ENCODE measurements at places on chromosomes 2 and 18.

DNA sequence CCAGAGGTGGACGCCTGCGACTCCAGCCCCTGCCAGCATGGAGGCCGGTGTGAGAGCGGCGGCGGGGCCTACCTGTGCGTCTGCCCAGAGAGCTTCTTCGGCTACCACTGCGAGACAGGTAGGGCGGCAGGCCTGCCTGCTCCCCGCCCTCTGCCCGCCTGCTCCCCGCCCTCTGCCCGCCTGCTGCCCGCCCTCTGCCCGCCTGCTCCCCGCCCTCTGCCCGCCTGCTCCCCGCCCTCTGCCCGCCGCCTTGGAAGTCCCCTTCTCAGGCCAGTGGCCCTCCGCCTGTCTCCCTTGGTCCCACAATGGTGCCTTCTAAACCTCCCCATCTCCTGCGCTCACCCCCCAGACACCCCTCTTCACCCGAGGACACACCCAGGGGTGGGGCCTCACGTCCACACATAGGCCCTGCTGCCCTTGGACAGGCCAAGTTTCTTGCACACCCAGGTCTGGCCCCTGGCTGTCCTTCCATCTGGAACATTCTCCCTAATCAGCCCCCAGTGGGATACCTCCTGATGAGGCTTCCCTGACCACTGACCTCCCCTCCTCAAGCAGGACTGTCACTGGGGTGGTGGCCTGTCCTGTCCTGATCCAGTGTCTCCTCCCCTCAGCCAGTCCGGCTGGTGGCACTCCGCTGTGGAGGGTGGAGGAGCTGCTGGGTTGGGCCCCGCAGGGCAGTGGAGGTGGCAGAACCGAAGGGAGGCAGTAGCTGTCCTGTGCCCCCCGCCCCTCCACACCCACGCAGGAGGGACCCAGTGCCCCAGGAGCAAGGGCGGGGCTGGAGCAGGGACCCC is 37.9 kb downstream of the MTERF4 start:
- no peaks in the 10 kb centered on the region for H3K4me1 ChIP-seq
- H3K4me3 ChIP-seq, result no peak overlapping the region
- H3K36me3 ChIP-seq, result no peaks in the 10 kb centered on the region

GRCh38 chr2:40606862-40607261 is 155.0 kb upstream of the SLC8A1 start:
- no peaks in the 10 kb centered on the region for H3K27me3 ChIP-seq
- H3K4me1 ChIP-seq, result no peaks in the 10 kb centered on the region
- no peaks in the 10 kb centered on the region for H3K36me3 ChIP-seq
- no peak overlapping the region for H3K27ac ChIP-seq
- H3K4me3 ChIP-seq, result no peak overlapping the region

DNA sequence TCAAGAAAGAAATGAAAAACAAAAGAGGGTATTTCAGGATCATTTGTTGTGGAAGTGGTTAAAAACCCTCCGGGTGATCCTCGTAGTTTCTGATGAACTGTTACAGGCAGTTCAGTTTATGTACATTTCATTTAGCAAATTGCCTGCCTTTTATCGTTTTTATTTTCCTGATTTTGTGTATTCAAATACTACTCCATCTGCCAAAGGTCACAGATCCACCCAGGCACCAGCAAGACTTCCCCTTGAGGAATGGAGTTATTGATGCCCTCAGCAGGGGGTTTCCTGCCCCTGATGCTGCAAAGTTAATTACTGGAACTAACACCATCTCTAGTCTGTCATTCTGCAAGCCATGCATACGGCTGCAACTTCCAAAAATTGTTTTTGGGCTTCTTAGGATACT is 641.9 kb downstream of the SLC4A3 start:
- H3K4me3 ChIP-seq, result no peak overlapping the region
- no peaks in the 10 kb centered on the region for H3K4me1 ChIP-seq
- H3K36me3 ChIP-seq, result no peaks in the 10 kb centered on the region
- DNase-seq, result no peak
- no peaks in the 10 kb centered on the region for H3K27me3 ChIP-seq
- H3K27ac ChIP-seq, result no peak overlapping the region

DNA sequence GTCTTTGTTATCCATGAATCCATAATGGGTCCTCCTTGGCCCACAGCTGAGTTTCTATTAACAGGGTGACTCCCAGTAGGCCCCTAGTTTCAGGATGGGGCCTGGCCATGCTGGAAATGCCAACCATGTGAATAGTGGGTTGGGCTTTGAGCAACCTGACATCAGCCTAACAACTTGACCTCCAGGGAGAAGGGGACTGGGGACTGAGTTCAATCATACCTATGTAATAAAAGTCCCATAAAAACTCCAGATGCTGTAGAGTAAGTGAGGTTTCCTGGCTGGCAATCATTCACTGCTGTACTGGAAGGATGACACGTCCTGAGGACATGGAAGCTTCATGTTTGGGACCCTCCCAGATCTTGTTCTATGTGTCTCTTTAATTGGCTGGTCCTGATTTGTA is 7.9 kb downstream of the REV1 start:
- no peak overlapping the region for H3K4me3 ChIP-seq
- peaks cover 5% of the 10 kb centered on the region for H3K36me3 ChIP-seq
- H3K27me3 ChIP-seq, result no peaks in the 10 kb centered on the region
- no peak overlapping the region for H3K27ac ChIP-seq
- peaks cover 34% of the 10 kb centered on the region for H3K4me1 ChIP-seq

GRCh38 chr2:170475878-170476277 is 239.3 kb upstream of the SP5 start:
- H3K27me3 ChIP-seq, result no peaks in the 10 kb centered on the region
- no peak for DNase-seq
- no peak overlapping the region for H3K27ac ChIP-seq
- H3K36me3 ChIP-seq, result no peaks in the 10 kb centered on the region
- no peaks in the 10 kb centered on the region for H3K4me1 ChIP-seq

- no peak for DNase-seq
- H3K36me3 ChIP-seq, result no peaks in the 10 kb centered on the region
- peaks cover 56% of the 10 kb centered on the region for H3K27me3 ChIP-seq
- H3K4me1 ChIP-seq, result peaks cover 23% of the 10 kb centered on the region
- H3K4me3 ChIP-seq, result peak overlapping the region; percentile 92
- H3K27ac ChIP-seq, result peak overlapping the region; percentile 74
These were observed 17.0 kb upstream of the CD8A start for GRCh38 chr2:86807468-86808275.

DNA sequence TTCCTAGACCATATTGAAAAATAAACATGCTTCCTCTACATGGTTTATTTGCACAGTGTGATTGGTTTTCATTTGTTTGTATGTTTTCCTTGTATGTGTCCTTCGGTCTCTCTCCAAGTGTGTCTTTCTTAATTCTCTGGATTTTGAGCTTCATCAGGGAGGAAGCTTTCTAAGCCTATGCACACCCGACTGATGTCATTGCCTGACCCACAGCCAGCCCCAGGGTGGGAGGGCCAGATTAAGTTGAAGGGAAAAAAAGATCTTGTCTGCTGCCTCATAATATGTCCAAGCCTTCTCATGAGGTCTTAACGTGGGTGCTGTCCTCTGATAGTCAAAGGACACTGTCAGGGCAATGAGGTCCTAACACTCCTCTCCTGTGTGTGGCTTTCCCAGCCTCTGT is 115.2 kb downstream of the MARCHF4 start:
- H3K36me3 ChIP-seq, result no peaks in the 10 kb centered on the region
- no peak for DNase-seq
- H3K4me3 ChIP-seq, result no peak overlapping the region
- no peaks in the 10 kb centered on the region for H3K4me1 ChIP-seq
- no peaks in the 10 kb centered on the region for H3K27me3 ChIP-seq
- H3K27ac ChIP-seq, result no peak overlapping the region

DNA sequence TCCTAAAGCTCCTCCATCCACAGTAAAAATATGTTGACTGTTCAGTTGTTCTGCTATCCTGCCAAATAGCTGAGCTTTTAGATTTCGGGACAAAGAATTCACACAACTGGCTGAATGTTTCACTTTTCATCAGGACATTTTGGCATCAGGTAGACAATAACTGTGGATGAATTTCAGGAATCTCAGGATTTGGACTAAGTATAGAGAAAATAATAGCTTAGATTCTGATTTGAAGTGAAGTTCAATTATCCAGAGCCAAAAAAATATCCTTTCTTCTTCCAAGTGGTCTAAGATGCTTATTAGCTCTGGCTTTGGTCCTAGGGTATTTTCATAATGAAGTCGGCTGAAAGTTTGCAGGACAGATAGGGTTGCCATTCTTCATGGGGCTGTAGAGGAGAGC is 16.1 kb downstream of the KCNE4 start:
- H3K4me3 ChIP-seq, result no peak overlapping the region
- H3K4me1 ChIP-seq, result no peaks in the 10 kb centered on the region
- H3K27ac ChIP-seq, result no peak overlapping the region
- DNase-seq, result no peak
- H3K36me3 ChIP-seq, result no peaks in the 10 kb centered on the region
- H3K27me3 ChIP-seq, result peaks cover 3% of the 10 kb centered on the region

DNA sequence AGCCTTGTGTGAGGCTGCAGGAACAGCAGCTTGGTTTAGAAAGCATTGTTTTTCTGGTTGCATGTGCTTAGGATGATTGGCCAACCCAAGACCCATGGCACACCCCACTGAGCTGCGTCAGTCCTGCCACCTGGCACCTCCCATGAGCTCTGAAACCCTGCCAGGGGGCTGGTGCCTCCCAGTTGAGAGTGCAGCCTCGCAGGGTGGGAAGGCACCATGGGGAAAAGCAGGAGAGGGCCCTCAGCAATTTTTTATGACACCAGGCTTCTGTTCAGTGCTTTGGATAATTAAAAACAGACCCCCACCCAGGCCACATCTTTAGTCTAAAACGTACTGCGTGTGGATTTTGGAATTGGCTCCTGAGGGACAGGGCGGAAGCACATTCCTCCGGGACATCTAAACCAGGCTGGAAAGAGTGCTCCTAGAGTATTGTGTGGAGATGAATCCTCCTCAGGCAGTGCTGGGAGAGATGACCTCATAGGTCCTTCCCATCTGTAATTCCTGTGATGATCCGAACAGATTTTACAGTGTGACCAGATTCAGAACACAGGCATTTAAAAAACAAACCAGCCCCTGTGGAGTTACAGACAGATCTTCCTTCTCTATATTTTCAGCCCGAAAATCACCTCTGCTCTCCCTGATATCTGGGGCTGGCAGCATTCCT is 438.3 kb downstream of the ZNF521 start:
- no peaks in the 10 kb centered on the region for H3K36me3 ChIP-seq
- DNase-seq, result no peak
- H3K4me1 ChIP-seq, result no peaks in the 10 kb centered on the region
- H3K4me3 ChIP-seq, result no peak overlapping the region
- H3K27ac ChIP-seq, result no peak overlapping the region
- H3K27me3 ChIP-seq, result no peaks in the 10 kb centered on the region
